ENCODE measurements at places on chromosomes 11 and 22.

DNA sequence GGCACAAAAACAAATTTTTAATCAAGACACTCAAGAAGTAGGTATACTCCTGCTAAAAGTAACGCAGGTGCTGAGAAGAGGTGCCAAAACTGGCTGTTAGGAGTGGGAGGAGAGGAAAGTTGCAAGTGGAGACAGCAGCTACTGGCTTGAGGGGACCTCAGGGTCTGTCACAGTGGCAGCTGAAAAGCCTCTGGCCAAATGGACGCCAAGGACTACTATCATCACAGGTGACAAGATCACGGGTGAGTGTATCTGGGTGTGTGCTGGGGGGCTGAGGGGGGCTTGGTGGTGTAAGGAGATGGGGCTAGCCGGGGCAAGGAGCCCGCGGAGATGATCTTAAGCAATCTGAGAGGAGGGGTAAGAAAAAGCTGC is 687 bp downstream of the ZNF202 start:
- DNase-seq, result no peak

DNA sequence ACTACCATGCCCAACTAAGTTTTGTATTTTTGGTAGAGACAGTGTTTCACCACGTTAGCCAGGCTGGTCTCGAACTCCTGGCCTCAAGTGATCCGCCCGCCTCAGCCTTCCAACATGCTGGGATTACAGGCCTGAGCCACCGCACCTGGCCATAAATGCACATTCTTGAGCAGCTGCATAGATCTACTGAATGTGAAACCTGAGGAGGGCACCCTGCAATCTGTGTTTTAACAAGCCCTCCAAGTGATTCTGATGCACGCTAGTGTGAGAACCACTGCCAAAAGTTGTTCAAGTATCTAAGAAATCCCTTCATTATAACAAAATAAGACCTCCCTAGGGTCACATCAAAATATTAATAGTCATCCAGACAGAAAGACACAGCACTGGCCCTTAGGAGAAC is 89.3 kb downstream of the RDX start:
- no peak for DNase-seq

- DNase-seq, result no peak
Observed at GRCh38 chr22:48807155-48807554, 1020.5 kb downstream of the BRD1 start.

- no peak for DNase-seq
Observed at GRCh38 chr11:44764583-44764982, 37.8 kb downstream of the TSPAN18 start.

DNA sequence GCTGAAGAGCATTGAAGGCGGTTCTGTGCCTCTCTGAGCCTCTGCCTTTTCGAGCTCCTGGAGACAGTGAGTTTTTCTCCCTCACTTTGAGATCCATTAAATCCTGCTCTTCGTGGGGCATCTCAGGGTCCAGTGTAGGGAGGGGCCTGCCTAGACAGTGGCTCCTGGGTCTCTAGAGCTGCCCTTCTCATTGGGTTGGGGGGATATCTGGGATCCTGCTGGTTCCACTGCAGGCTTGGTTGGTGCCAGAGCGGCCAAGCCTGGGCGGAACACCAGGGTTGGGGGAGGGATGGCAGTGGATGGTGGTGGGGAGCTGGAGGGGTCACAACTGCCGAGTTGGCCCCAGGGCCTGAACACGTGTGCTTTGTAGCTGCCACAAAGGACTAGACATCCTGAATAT is 52.2 kb upstream of the CARS1 start:
- DNase-seq, result no peak

DNA sequence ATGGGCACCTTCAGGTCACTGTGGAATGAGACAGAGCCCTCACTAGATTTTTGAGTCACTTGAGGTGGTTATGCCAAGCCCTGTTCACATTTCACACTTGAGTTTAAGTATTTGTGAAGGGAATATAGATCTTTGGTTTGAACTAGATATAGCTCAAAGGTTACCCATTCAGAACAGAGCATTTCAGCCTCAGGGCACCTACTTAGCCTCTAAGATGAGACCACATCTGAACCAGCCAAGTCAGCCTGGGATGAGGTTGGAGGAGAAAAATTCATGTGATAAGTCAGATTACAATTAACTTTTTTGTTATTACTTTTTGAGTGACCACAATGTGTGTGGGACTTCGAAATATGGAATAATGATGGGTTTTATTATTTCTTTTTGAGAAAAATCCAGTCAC is 127.8 kb downstream of the TEAD1 start:
- no peak for DNase-seq

GRCh38 chr11:2300290-2300935 is 1.3 kb downstream of the C11orf21 start:
- no peak for DNase-seq

GRCh38 chr22:37633625-37634416 is 5.6 kb upstream of the SH3BP1 start:
- peak; percentile 92 for DNase-seq

DNA sequence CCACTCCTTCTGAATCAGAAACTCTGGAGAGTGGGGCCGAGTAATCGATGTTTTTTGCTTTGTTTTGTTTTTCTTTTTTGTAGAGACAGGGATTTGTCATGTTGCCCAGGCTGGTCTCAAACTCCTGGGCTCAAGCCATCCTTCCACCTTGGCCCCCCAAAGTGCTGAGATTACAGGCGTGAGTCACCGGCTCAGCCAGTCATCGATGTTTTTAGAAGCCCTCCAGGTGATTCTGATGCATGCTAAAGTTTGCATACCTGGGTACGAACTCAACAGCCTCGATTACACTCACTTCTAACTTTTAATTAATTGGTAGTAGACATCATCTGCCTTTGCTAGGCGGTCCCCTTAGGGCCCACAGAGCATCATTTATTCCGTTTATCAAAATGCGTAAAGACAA is 50.3 kb downstream of the C11orf71 start:
- no peak for DNase-seq

- no peak for DNase-seq
Observed at GRCh38 chr11:76153571-76153923, 52.8 kb downstream of the WNT11 start.

GRCh38 chr22:27983361-27983791 is 64.3 kb upstream of the PITPNB start:
- DNase-seq, result no peak

DNA sequence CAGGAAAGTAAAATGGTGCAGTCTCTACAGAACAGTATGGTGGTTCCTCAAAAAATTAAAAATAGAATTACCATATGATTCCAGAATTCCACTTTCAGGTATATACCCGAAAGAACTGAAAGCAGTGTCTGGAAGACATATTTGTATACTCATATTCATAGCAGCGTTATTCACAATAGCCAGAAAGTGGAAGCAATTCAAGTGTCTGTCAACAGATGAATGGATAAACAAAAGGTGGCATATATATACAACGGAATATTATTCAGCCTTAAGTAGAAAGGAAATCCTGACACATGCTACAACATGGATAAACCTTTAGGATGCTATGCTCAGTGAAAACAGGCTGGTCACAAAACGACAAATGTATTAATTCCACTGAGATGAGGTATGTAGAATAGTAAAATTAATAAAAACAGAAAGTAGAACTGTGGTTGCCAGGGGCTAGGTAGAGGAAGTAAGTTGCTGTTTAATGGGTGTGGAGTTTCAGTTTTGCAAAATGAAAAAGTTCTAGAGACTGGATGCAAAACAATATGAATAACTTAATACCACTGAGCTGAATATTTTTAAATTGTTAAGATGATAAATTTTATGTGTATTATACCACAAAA is 14.5 kb downstream of the SAA1 start:
- peak; percentile 57 for DNase-seq

DNA sequence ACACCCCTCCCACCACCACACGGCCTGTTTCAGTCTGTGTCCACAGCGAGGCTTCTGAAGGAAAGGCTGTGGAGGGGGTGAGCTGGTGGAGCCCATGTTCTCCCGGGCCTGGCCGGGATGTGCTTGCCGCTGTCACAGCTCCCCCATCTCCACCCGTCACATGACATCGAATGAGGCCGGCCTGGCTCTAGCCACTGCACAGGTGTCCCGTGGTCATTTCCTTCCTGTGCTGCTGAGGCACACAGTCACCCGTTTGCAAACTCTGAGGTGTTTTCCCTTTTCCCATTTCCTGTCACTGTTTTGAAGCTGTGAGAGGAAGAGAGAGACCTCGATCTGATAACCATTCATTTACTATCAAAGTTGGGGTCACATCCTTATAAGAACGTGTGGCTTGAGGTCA is 55.7 kb upstream of the CLDN5 start:
- no peak for DNase-seq

DNA sequence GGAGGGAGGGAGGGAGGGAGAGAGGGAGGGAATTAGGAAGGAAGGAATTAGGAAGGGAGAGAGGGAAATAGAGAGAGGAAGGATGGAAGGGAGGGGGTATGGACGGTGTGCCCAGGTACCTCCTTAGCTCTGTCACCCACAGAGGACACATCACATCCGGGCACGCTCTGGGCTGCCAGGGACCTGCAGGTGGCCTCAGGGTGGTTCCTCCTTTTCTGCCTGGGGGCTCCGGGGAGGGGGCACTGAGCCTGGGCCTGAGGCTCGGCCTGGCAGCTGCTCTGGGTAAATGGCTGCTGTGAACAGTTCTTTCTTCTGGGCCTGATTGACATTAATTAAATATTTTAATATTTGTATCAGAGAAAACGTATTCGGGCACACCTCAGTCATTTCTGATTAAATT is 733.5 kb downstream of the BRD1 start:
- no peak for DNase-seq

DNA sequence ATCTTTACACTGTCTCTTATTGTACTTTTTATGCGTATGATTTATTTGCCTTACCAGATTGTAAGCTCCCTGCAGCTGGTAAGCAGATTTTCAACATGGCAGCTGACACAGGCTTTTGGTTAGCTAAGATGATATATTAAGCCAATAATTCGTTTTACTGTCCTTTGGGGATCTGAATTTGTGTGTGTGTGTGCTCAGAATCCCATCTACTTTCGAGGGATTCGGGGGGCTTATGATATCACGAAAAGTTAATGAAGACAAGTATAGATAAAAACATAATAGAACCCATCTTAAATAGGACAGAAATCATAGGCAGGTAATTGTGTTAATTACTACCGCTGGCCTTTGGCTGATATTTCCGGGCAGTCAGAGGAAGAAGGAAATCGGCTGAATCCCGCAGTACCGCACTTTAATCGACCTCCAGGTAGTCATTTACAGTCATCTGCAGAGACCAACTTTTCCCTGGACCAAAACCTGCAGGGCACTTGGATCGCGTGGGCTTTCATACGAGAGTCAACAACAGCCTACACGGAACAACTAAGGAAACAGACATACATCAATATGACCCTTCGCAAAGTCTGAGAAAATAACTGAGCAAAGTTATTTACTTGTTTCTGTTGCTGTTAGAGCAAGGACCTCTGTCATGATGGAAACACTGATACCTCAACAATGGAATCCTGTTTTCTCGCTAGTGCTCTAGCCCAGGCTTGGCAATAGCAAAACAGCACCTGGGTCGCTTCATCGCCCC is 802 bp downstream of the KBTBD3 start:
- DNase-seq, result no peak

DNA sequence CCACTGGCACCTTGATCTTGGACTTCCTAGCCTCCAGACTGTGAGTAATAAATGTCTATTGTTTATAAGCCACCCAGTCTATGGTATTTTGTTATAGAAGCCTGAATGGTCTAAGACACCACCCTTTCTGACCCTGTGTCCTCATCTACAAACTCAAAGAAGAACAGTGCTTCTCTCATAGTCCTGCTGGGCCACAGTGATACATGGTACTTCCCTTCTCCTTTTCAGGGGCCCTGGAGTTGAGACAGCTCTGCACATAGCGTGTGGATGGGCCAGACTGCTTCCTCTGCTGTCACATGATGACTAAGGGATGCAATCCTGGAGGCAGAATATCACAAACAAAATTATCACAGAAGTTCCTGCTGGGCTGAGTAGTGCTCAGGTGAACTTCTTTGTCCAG is 5.0 kb downstream of the KCNJ11 start:
- peak; percentile 77 for DNase-seq

- DNase-seq, result no peak
Observed at GRCh38 chr22:23119494-23120414, 22.0 kb downstream of the RSPH14 start.

- no peak for DNase-seq
Observed at GRCh38 chr11:77147668-77148321, 19.7 kb downstream of the MYO7A start.

DNA sequence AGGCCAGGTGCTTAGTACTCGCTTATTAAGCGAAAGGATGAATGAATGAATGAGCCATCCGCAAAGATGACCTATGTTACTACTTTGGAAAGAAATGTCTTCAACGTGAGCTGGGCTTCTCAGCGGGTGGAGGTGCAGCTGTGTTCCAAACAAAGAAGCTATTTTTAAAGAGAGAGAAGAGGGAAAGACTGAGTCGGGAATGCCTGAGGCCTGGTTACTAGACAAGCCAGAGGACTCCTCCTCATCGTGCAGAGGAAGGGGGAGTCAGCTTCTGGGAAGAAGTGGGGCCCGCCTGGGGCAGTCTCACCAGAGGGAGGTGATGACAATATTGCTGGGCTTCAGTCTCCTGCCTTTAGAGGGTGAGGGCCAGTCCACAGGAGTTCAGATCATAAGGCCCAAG is 30.4 kb upstream of the CD5 start:
- no peak for DNase-seq

DNA sequence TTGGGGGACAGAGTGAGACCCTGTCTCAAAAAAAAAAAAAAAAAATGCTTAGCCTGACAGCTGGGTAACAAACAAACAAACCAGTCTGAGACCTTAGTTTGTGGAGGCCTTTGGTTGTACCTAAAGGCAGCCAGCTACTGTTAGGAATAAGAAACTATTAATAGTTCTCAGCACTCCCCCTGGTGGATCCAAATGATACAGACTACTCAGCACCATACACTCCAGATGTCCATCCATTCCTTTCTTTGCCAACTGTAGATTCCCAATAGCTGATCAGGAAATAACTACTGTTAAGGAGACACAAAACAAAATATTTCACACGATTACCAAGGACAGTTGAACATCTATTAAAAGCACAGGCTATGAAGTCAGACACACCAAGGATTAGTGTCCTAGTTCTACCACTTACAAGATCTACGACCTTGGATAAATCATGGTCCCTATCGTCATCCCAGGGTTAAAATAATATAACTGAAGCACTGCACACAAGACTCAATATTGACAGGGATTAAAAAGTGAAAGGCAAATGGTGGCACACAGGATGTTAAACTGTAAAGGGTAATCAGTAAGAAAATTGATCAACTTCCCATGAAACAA is 17.2 kb downstream of the CLDN25 start:
- DNase-seq, result peak; percentile 43

All from suppressor macrophage treated with lipopolysaccharide for 4 hours (primary cell).